NCI-H2081 treated with DMSO at 0.1 percent for 48 hours (cell line): ENCODE measurements at places on chromosomes 1 and 21.

- DNase-seq: no peak
Observed at GRCh38 chr1:214319938-214320337, 39.0 kb downstream of the SMYD2 start.

DNA sequence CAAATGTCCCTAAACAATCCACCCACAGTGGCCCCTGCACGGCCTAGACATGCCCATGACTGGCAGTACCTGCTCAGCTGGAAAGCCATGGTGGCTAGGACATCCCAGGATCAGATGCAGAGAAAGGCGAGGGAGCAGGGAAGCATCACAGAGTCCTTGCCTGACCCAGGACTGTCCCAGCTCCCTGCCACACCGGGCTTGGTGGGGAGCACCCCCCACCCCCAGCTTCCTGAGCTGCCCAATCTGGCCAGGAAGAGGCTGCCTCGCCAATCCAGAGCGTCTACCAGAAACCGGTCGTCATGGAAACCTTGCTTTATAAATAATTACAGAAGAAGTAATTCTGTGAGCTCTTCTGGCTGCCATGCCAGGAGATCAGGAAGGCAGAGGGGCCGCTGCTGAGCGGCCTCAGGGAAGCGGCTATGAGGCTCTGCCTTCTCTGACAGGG is 34.8 kb downstream of the ACOT7 start:
- DNase-seq: no peak

DNA sequence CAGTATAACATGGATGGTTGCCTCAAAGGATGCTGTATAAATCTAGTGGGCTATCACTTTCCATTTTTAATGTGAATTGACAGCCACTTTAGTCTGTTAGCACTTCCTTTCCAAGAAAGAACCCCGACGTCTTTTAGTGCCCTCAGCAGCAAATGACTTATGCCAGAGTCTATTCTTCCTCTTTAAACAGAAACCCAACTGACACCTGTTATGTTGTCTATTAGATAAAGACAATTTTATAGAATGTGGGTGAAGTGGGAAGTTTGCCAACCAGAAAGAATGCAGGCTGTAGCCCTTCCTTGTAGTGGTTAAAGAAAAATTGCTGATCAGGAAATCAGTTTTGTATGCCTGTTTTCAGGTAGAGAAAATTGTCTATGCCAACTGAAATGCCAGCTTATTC is 344.9 kb downstream of the ZNF326 start:
- no peak for DNase-seq

DNA sequence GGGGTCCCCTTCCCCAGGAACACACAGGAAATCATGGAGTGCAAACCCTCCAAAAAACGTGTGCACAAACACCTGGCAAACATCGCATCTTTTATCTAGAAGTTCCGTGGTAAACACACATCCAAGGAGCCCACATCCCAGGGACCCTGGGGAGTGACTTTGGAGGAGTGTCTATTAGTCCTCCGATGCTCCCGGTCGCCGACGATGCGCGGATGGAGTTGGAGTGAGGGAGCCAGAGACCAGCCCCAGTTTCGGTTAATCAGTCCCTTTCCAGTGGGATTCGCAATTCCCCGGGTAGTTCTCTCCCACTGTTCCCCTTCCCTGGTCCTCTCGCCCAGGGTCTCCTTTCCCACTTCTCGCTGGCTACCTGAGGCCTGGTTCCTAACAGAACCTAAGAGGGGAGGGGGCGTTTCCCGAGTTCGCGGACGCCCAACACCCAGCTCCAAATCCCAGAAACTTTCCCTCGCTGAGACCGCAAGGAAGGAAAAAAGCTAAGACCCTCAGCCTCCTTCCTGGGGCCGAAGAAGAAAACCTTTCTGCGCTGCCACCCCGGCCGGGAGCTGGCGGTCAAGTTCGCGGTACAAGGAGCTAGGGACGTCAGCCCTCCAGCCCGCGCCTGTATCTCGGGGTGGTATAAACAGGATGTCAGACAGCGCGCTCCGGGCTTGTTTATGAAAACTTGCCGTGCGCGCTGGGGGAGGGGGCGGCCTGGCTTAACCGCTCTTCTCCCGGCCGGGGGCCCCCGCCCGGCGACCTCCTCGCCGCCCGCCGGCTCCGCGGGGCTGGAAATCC is 787 bp downstream of the JAK1 start:
- DNase-seq: no peak

GRCh38 chr1:41416081-41416480 is 54.8 kb downstream of the FOXO6 start:
- DNase-seq: no peak

DNA sequence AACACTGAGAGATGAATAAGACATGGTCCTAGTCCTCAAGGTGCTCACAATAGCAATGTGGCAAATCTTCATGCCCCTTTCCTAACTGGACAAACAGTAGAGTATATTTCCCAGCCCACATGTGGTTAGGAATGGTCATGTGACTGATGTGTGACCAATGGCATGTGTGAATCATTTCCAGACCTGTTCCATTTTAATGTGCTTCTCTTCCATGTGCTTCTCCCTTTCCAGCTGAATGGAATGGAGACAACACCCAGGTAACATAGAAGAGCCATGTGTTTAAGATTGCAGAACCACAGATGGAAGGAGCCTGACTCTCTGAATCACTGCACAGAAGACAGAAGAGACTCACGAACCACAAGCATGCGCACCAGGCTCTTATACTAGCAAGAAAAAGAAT is 409.9 kb upstream of the NFIA start:
- DNase-seq: no peak

- DNase-seq: no peak
Observed at GRCh38 chr21:39385299-39386145, 36.6 kb upstream of the HMGN1 start.
